ENCODE measurements at places on chromosomes 13 and 19.

DNA sequence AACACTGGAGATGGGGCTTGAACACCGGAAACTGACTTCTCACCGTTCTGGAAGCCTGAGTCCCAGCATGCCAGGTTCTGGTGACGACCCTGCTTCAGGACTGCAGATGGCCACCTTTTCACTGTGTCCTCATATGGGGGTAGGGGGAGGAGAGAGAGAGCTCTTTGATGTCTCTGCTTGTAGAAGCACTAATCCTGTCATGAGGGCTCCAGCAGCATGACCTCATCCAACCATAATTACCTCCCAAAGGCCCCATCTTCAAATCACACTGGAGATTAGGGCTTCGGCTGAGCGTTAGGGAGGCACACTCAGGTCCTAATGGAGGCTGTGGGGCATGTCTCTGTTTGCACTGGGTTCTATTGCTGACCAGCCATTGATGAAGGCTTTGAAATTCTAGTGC, 255.3 kb downstream of the TEX29 start:
- no peak for DNase-seq

GRCh38 chr19:7652061-7652641, 15.2 kb downstream of the STXBP2 start:
- peak; percentile 80 for DNase-seq

- no peak for DNase-seq
These were observed 14.4 kb upstream of the GNA15 start for GRCh38 chr19:3121396-3121795.

DNA sequence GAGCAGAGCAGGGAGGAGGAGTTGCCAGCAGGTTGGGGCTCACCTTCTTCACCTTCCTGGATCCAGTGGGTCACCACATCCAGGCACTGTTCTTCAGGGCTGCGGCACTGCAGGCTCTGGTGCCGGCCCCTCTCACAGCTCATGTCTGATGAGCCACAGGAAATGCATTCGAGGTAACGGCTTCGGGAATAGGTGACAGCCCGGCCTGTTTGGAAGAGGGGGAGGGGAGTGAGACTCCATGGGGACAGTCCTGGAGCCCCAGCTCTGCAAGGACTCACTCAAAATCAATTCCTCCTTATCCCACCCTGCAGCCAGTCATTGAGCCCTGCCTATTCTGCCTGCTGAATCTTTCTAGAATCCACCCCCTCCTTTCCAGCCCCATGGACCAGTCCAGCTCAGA, 13.5 kb downstream of the PLAUR start:
- no peak for DNase-seq

DNA sequence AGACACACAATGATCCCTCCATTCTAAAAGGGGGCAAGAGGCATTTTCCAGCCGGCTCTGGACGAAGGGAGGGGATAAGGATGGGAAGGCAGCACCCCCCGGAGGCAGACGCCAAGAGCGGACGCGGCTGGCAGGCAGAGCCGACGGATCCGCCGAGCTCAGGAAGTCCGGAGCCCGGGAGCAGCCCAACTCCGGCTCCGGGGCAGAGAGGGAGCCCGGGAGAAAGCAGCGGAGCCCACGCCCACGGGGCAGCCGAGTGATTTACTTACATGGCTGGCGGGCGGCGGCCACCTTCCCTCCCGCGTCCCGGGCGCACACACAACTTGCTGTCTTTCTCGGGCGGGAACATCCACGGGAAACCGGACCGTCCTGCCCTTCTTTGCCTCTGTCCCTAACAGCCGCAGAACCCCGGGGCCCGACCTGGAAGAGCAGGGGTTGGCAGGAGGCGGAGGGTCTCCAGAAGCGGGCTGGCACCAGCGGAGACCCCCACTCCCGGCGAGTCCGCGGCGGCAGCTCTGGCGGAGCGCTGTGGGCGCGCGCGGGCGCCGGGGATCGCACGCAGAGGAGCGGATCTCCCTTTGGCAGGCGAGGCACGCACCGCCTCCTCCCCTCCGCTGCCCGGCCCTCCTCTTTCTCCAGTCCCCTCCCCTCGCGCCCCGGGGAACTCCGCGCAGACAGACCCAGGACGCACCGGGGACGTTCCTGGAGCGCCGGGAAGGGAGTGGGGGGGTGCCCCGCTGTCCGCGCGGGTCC, at the start of gene LHFPL6:
Gene LHFPL6 (minus strand): TSS at position 580 of the 753 bp plus-strand sequence.
- DNase-seq: peak; percentile 45

- peak; percentile 54 for DNase-seq
These were observed 8.6 kb upstream of the TYK2 start for GRCh38 chr19:10388957-10389356.

DNA sequence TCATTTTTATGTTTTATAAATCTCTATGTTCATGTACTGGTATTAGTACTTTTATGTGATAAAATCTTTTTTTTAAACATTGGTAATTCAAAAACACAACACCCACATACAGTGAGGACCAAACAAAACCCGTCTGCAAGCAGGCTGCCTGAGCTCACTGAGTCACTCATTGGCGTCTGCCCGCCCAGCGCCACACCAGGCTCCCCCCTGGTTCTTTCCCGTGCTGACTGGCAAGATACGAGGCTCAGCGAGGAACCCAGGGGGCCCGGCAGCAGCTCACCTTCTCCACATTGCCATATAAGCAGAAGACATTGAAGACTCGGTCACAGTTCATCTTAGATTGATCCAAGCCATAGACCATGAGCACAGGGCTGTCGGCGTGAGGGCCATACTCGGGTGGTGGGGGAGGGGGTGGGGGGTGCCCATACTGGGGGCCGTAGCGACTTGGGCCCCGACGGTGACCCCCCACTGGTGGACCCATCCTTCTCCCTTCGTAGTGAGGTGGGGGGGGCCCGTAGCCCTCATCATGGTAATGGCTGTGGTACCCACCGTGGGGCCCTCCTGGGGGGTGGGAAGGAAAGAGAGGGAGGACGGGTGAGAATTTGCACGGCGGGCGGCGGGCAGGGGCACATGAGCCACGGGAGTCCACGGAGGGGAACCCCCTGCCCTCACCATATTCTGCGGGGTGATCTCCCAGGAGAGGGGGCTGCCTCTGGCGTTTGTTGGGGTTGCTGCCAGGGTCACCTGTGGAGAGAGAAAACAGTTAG, 8.4 kb upstream of the ECH1 start:
- DNase-seq: no peak

- DNase-seq: peak; percentile 83
These were observed 1.7 kb downstream of the JUND start for GRCh38 chr19:18279516-18280246.

- DNase-seq: peak; percentile 70
These were observed 2.0 kb downstream of the PLAUR start for GRCh38 chr19:43667876-43668405.

DNA sequence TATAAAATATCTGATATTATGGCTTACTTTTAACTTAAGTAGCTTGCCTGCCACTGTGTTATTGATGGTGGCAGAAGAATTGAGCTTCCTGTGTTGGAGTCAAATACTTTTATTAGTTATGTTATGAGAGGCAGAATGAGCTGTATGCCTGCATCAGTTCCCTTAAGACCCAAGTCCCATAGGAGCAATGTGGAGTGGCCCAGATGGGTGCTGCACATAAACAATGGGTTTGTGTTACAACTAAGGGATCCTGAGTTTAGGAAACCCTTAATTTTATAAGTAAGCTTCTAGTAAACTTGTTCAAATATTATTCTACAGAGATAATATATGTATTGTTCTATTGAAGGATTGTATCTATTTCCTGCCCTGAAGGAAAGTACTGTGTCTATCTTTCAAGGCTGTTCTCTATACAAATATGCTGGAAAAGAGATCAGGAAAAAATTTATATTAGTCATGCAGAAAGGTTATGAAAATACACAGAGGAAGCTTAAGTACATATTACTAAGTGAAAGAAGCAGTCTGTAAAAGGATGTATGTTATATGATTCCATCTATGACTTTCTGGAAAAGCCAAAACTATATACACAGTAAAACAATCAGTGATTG, 2018.0 kb upstream of the PCDH20 start:
- DNase-seq: no peak

DNA sequence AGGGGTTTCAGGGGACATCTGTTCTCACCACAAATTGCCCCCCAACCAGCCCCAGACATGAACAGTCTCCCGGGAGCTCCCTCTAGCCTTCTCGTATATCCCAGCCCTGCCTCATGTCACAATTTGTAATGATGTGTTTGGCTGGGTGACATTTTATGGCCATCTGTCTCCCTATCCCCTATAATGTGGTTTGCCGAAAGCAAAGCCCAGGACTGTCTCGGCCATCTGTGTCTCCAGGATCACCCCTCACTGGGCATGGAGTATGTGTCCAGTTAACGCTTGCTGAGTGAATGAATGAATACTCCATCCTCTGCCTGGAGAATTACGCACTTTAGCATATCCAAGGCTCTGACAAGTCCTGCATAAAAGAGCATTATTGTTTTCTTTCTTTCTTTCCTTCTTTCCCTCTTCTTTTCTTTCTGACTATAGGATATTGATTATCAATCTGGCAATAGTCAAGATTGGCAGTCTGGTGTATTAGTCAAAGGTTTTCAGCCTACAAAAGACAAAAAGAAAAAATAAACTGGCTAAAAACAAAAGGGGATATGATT, 15.1 kb downstream of the HPN start:
- no peak for DNase-seq

- no peak for DNase-seq
These were observed 42.7 kb upstream of the AKAP11 start for GRCh38 chr13:42229287-42229686.

DNA sequence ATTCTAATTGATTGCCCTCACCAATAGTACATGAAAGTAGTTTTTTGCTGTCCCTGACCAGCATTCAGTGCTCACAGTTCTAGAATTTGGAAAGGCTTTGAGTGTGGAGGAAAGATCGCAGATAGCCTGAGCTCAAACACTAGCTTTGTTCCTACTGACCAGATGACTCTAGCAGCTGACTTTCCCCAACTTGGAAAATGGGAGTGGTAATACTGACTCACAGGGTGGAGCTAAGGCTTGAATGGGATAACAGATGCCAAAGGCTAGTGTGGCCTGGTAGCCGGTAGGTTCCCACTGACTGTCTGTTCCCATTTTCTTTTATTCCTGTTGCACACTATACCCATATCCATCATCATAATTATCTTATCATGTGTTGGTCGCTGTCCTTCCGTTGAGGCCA, 3.7 kb downstream of the ZSCAN22 start:
- DNase-seq: no peak
